ENCODE measurements at places on chromosomes 1 and 21.

GRCh38 chr1:23074012-23074411 is 54.7 kb downstream of the KDM1A start:
- no peak for DNase-seq

GRCh38 chr21:43809853-43810504 is 20.6 kb downstream of the RRP1 start:
- DNase-seq, result no peak

DNA sequence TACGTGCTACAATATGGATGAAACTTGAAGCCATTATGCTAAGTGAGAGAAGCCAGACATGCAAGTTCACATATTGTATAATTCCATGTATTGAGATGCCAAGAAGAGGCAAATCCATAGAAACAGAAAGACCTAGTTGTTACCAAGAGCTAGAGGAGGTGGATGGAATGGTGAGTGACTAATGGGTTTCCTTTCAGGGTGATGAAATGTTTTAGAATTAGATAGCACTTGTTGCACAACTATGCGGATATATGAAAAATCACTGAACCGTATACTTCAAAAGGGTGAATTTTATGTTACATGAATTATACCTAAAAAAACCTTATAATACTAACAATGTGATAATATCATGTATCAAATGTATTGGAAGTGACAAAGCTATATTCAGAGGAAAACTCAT is 18.1 kb downstream of the EPHA10 start:
- DNase-seq, result no peak

DNA sequence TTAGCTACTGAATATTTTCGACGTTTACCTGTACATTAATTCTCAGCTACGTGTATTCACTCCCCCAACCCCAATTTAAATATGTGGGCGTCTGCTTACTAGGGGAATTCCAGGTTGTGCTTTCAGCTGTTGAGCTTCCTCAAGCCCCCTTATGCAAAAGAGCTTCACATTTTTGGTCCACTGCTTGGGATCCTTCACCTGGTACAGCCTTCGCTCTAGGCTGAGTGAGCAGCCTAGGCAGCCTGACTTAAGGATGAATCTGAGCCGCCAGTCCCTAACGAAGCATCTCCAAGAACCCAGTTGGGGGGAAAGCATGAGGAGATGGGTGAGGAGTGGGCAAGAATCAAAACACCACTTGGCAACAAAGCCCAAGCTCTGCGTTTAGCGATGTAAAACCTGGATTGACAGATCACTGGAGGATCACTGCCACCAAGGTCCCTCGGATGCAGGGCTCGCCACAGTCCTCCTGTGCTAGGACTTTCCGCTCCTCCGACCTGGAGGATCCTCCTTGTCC is 674 bp downstream of the BCL10 start:
- no peak for DNase-seq

GRCh38 chr1:167262836-167263235 is 42.1 kb downstream of the POU2F1 start:
- peak; percentile 74 for DNase-seq

DNA sequence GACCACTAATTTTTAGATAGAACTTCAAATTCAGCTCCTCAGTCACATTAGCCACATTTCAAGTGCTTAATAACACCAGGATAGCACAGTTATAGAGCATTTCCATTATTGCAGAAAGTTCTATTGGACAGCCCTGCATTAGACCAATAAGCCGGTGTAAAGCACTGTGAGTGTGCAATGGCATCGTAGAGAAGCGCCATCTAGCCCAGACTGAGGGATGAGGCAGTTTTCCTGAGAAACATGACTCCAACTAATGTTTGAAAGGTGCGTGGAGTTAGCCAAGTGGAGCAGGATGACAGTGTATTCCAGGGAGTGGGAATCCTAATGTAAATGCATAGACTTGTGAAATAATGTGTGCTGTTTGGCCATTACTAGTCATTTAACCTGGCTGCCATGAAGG is 7.7 kb downstream of the RPE65 start:
- DNase-seq, result no peak

Data from NCI-H1417 (cell line).